ENCODE measurements at places on chromosomes 16 and 17.
A peak's percentile ranks its signal among the peaks of the same experiment; 100 is the strongest.

GRCh38 chr17:43468691-43469139 is 15.1 kb upstream of the DHX8 start:
- no peak for DNase-seq

DNA sequence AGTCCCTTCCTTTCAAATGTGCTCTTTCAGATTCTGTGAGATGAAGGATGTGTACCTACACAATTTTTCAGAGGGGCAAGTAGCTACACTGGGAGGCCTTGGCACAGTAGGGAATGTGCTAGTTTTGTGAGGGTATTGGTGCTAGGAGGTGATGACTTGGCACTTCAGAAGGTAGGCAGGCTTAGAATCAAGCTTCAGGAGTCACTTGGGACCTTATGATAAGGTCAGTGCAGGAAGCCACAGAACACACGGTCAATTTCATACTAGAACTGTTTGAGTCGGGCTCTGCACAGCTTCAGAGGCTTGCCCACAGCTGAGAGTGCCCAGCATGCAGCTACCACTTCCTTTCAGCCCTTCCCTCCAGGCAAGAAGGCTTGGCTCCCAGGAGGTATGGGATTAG is 6.1 kb downstream of the CMTM1 start:
- no peak for DNase-seq

- no peak for DNase-seq
Measured at GRCh38 chr16:86045591-86045971, 146.6 kb downstream of the IRF8 start.

GRCh38 chr17:81644976-81645952 is 8.3 kb downstream of the TSPAN10 start:
- no peak for DNase-seq

DNA sequence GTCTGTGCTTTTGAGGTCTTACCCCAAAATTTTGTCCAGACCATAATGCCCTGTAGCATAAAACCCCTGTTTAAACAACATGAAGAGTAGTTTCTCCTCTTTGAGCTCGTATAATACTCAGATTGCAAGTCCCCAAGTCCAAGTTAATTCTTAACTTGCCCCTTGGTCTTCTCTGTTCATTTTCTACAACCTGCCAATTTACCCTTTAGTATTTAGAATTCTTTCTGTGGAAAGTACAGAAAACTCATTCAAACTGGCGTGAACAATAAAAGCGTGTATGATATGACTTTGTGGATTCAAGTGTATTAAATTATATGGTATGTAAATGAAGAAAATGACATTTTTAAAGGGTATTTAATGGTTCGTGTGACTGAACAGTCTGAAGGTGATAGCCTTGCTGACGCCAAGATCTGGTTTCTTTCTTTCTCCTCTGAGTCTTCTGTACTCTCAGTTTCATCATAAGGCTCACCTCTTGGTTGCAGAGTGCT is 185.6 kb downstream of the PRKCA start:
- DNase-seq: no peak

GRCh38 chr17:18866866-18867813 is 9.2 kb downstream of the PRPSAP2 start:
- DNase-seq: no peak

DNA sequence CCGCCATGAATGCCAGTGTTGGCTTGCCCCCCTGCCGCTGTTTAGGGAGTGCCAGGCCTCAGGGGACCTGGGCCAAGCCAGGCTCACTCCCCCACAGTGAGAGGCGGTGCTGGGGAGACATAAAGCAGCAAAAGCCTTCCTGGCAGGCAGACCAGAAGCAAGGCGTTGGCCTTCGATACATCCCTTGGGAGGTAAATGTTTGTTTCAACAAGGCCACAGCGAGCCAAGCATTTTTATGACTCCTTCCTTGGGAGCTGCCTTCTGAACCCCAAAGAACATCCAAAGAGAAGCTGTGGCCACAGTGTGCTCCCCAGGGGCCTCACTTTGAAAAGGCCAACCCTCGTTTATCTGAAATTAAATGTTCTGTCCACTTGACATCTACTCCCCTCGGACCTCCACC is 119.7 kb upstream of the CIBAR2 start:
- no peak for DNase-seq

- no peak for DNase-seq
Measured at GRCh38 chr16:87384162-87384874, 742 bp upstream of the FBXO31 start.

DNA sequence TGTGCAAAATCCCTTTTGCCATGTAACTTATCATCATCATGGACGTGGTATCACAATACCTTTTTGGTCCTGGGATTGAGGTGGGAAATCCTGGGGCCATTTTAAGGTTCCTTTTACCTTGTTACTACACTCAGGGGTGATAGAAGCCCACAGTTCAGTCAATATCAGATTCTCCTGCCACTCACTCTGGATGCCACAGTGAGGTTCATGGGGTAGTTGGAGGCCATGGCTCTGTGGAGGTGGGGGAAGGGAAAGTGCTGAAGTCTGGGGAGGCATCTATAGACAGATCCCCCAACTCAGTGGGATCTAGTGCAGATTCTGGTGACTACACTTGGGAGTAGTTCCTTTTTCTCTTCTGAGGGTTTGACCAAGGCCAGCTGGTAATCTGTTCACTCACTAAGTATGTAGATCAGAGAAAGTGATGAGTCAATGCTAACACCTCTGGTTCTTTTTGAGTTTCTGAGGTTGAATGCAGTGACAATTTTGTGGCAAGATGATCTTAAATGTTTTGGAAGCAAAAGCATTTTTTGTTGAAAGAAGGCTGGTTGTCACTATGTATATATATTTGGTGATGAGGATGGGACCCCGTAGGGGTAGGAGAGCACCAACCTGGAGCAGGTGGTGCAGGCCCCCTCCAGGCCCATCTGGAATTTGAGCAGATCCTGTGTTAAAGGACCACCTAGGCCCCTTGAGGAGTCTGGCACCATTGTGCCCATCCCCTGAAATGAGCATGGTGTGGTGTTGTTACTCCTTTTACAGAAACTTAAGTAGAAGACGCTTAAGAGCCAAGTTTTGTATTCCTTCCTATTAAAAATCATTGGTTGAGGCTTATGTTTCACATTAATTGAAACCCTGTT is 18.8 kb upstream of the IRF8 start:
- no peak for DNase-seq

GRCh38 chr16:68287276-68288251 is 23.2 kb downstream of the SLC7A6OS start:
- DNase-seq: no peak

- no peak for DNase-seq
Measured at GRCh38 chr17:56481659-56482058, 111.8 kb upstream of the NOG start.

DNA sequence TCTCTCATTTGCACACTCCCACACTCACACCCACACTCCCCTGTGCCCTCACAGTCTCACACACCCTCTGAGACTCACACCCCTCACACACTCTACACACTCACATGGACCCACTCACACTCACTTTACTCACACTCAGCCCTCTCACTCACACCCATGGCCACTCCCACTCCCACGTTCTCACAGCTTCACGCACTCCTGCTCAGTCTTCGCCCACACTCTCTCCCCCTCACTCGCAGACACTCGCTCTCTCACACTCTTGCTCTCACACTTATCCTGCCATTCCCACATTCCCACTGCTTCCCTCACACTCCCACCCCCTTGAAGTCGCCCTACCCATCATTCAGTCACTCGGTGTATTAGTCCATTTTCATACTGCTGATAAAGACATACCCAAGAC is 47.9 kb downstream of the CCDC182 start:
- DNase-seq: no peak

- DNase-seq: no peak
Measured at GRCh38 chr17:10415161-10415560, 6.6 kb downstream of the MYH8 start.

DNA sequence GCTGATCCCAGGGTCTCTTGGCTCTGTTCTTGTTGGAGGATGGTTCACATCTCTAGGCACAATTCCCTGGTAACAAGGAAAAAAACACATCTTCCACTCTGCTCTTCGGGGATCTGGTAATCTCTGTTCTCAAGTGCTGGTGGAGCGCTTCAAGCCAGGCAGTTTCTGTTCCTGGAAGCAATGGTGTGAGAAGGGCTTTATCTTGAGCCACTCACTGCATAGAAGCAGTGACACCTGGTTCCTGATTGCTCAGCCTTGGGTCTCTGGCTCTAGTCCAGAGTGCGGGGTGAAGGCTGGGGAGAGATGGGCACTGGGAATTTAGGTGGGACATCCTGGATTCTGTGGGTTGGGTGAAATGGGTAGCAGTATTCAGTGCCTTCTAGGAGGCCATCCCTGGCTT is 14.1 kb downstream of the AKAP1 start:
- no peak for DNase-seq

DNA sequence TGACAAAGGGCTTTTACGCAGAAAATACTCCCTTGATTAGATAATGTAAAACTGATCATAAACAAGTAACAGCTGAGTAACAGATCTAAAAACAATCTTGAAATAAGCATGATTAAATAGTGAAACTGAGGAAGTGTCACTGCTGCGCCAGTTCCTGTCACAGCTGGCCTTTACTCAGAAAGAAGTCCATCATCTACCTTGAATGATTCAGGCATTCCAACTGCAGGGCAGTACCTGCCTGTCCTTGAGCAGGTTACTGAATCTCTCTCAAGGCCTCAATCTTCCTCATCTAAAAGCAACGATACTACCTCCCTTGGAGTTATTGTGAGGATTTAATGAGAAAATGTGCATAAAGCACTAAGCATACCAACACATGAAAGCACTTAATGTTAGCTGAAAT is 12.7 kb downstream of the PHLPP2 start:
- no peak for DNase-seq

DNA sequence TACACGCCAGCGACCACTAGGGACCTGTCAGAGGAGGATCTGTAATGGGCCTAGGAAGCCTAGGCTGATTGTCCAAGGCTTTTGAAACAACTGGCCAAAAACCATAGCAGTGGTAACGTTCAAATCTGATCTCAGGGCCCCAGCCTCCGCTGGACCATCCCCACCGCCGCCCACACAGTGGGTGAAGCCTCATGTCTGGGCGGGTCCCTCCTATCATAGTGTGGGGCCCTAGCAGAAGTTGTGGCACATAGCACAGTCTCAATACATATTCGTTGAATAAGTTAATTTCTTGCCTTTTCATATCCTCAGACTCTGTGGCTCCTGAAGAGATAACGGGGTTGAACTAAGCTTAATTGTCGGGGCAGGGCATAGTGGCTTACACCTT is 818 bp downstream of the DPH1 start:
- no peak for DNase-seq

GRCh38 chr16:13056607-13057006 is 155.2 kb downstream of the SHISA9 start:
- no peak for DNase-seq

- no peak for DNase-seq
Measured at GRCh38 chr17:63116228-63116627, 150.2 kb downstream of the TANC2 start.

GRCh38 chr17:16941072-16942036 is 30.6 kb downstream of the TNFRSF13B start:
- DNase-seq: no peak

GRCh38 chr17:45235416-45236281 is 14.0 kb downstream of the FMNL1 start:
- DNase-seq: peak; percentile 76

DNA sequence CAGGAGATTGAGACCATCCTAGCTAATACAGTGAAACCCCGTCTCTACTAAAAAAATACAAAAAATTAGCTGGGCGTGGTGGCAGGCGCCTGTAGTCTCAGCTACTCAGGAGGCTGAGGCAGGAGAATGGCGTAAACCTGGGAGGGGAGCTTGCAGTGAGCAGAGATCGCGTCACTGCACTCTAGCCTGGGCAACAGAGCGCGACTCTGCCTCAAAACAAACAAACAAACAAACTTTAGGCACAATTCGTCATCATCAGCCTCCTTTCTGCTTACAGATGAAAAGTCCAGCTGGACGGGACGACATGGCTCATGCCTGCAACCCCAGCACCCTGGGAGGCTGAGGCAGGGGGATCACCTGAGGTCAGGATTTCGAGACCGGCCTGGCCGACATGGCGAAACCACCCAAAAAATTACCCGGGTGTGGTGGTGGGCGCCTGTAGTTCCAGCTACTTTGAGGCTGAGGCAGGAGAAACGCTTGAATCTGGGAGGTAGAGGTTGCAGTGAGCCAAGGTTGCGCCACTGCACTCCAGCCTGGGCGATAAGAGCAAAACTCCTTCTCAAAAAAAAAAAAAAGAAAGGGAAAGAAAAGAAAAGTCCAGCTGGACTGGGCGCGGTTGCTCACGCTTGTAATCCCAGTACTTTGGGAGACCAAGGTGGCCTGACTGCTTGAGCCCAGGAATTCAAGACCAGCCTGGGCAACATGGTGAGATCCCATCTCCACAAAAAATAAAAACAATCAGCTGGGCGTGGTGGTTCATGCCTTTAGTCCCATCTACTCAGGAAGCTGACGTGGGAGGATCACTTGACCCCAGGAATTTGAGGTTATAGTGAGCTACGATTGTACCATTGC is 1.5 kb upstream of the SPIRE2 start:
- no peak for DNase-seq

All from GM19239 (cell line).